ENCODE measurements at places on chromosomes 13 and 19.

GRCh38 chr19:18089726-18090125 is 3.0 kb upstream of the IL12RB1 start:
- DNase-seq = no peak

GRCh38 chr19:47093841-47094240 is 19.7 kb downstream of the ZC3H4 start:
- peak; percentile 73 for DNase-seq

- DNase-seq = no peak
Observed at GRCh38 chr13:108927615-108928014, 298.2 kb downstream of the MYO16 start.

DNA sequence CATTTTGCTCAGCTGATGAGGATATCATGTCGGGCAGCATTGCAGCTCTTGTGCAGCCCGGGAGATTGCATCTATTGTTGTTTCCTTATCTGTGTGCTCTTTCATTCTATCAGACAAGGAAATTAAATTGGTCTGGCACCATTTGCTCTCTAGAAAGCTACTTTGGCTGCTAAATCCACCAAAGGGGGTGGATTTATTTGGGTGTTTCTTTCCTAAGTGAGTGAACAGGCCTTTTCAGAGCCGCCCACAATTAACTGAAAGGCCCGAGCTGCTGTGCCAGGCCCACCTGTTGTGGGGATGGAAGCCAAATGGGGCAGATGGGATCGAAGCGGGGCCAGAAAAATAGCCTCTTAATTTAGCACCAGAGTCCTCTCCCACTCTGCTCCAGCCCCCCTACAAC is 99.4 kb downstream of the DNAJC15 start:
- DNase-seq = no peak

DNA sequence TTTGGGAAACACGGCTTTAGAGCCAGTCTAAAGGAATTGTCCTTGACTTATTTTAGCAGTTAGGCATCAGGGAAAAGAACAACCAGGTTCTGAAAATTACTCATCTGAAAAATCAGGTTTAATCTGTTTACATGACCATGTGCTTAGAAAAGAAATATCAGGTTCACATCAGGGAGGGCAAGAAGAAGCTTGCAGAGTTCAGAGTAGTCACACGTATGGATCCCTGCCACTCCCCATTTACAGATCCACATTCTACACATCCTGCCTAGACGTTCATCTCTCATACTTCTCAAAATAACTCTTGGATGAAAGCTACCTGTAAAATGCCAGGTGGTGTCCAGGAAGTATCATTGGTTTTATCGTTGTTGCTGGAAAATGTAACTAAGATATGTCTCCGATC is 14.0 kb upstream of the PHF11 start:
- no peak for DNase-seq
